Suprapubic skin (tissue), 4 donors: ENCODE measurements at places on chromosomes 11 and 22.

- DNase-seq, result no peak
Observed at GRCh38 chr11:31814176-31814868, 3.2 kb upstream of the PAX6 start.

- no peak for DNase-seq
Observed at GRCh38 chr11:74776546-74776945, 27.9 kb downstream of the RNF169 start.

DNA sequence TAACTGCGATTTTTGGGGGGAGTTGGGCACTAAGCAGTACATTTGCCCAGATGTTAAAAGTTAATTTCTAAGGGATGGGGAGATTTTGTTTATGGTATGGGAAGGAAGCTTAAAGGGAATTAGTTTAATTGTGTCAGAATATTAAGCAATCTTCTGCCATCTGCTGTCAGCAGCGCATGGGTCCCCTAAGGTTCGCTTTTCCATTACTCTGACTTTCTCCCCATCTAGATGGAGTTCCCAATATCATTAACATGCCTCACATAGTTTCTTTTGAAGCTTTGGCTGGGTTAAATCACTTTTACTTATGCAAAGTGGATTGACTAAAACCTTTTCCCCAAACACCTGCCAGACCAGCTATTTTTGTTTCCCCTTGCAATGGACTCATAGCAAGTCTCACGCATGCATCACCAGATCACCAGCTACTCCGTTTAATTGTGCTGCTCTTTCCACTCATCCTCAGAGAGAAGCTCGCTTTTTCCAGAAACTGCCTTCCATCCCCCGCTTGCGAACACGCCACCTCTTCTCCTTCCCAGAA lies 172.7 kb downstream of the FAT3 start:
- DNase-seq, result no peak

DNA sequence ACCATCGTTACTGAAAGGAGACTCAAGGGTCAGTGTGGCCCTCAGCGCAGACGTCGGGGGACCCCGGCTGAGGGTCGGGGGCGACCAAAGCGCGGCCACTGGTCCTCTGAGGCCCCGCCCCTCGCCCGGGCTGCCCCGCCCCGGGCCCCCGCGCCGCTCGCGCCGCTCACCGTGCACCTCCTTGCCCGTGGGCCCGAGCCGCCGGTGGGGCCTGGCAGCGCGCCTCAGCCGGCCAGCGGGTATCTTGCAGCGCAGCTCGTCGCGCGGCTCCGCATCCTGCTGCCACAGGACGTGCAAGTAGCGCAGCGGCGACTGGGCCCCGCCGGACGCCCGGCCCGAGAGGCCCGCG lies 419 bp downstream of the ANKRD54 start:
- peak; percentile 76 for DNase-seq

DNA sequence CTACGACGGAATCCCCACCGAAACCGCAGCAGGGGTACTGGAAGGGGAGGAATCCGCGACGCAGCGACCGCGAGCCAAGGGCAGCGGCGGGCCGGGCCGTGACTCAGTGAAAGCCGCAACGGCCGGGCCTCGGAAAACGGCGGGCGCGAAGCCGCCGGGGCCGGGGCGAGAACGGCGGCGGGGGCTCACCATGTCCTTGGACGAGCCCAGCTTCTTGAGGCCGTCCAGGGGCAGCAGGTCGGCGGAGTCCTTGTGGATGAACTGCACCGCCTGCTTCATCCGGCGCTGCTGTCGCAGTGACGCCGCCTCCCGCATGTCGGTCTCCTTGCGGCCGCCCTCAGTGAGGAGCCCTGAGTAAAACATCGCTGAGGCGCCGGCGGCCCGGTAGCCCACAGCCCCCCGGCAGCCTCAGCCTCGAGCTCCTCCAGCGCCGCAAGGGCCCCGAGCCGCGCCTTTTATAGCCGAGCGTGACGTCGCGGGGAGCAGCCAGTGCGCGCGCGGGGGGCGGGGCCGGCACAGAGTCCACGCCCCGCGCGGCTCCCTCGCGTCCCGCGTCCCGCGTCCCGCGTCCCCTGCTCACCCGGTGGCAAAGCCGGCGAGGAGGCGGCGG lies at the start of gene NRIP3:
Gene NRIP3, minus strand, starts transcription at position 429 of the 610 bp plus-strand sequence. Its CDS starts 66 bp downstream, at position 363.
- peak; percentile 84 for DNase-seq

DNA sequence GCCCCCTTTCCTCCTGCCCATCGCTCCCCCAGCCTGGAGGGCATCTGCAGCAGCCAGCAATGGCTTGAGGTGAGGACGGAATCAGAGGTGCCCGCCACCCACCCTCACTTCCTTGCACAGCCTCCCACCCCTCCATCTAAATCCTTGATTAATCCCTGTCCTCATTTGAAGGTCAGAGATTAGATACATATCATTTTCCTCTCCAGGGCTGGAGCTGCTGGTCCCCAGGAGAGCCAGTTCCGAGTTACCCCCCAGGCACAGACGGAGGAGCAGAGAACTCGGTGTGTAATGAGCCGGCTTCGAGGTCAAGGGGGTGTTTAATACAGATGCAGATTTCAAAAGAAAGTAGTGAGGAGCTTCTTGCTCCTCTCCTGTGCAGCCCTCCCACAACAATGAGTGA lies 542.1 kb downstream of the MN1 start:
- DNase-seq, result no peak

GRCh38 chr11:44601471-44602370 lies 36.3 kb downstream of the CD82 start:
- DNase-seq, result no peak

DNA sequence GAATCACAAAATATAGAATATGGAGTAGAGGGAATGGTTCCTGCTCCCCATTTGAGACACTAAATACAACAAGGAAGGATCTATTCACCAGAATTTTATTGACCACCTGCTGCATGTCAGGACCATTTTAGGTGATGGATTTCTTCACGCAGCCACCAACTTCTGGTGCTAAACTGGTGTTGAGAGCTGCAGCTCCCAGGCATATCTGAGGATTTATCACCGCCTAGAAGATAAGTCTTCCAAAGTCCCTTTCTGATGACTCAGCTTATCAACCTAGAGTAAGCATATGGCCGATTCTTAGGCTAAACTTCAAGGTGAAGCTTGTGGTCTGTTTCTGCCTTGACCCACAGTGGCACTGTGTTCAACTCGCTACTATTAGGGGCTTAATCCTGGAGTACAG lies 6.7 kb downstream of the DDI1 start:
- no peak for DNase-seq

GRCh38 chr11:64330888-64331287 lies 9.1 kb upstream of the CCDC88B start:
- no peak for DNase-seq

- DNase-seq, result no peak
Observed at GRCh38 chr22:17283423-17283822, 64.2 kb upstream of the ADA2 start.

GRCh38 chr11:35932681-35933319 lies 11.1 kb upstream of the LDLRAD3 start:
- DNase-seq, result no peak

GRCh38 chr11:79437278-79437980 lies 3.4 kb downstream of the TENM4 start:
- peak; percentile 74 for DNase-seq

GRCh38 chr22:33952776-33953175 lies 32.5 kb upstream of the LARGE1 start:
- DNase-seq, result no peak

GRCh38 chr11:7430496-7430895 lies 54.8 kb upstream of the OLFML1 start:
- DNase-seq, result no peak

- DNase-seq, result no peak
Observed at GRCh38 chr11:13015753-13016152, 6.6 kb downstream of the RASSF10 start.

GRCh38 chr11:109422870-109423465 lies 978 bp downstream of the C11orf87 start:
- DNase-seq, result no peak

GRCh38 chr11:127971448-127971847 lies 615.9 kb downstream of the ETS1 start:
- DNase-seq, result no peak

GRCh38 chr11:65937766-65938165 lies 7.5 kb upstream of the TSGA10IP start:
- DNase-seq, result no peak

DNA sequence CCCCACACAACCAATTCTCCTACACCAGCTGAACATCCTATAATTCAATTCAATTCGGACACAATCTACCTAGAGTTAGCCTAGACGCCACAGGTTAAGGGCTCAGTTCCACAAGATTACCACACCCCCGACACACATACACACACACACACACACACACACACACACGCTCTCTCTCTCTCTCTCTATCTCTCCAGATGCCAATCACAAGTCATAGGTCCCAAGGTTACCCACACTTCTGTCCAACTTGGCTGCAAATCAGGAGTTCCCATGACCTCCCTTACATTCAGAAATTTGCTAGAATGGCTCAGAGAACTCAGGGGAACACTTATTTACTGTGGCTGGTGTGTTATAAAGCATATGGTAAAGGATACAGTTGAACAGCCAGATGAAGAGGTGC lies 204.0 kb downstream of the DBX1 start:
- no peak for DNase-seq

GRCh38 chr11:125842321-125842948 lies 9.3 kb downstream of the PATE4 start:
- DNase-seq, result no peak

DNA sequence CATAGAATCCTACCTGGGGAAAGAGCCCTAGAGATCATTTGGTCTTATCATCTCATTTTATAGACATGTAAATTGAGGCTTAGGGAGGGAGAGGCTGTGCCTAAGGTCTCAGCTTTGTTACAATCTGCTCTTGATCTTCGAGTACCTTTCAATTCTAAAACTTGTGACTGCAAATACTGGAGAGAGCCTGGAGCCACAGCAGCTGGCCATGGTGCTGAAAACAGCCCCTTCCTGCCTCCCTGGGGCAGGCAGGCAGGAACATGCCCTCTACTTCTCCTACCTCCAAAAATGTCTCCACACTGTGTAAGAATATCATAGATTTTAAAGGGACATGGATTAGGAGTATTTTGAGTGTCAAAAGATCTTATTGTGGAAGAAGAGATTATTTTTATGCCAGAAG lies 52.2 kb downstream of the C22orf42 start:
- DNase-seq, result no peak

DNA sequence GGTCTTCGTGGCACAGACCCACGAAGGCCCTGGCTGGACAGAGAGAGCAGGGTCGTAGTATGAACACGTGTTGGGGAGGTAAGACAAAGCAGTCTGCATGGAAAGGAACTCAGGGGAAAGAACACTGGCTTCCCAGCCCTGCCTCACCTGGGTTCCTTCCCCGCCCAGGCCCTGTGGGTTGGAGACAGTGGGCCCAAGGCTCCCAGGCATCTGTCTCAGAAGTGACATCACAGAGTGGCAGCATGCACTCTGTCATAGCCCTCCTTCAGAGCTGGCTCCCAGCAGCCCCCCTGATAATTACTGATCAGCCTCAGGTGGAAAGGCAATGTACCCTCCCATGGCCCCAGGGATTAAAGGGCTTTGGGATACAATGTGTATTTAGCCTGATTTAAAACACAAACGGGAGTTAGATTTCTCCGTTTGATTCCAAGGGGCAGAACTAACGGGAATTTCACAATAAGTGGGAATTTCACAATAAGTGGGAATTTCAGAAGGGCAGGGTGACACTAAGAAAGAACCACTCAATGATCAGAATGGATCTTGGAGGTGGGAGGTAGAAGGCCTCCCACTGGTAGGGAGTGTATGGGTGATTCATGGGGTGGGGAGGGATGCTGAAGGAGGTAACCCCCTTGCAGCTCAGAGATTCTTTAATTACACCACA lies 65.1 kb downstream of the SLC22A12 start:
- DNase-seq, result no peak

- no peak for DNase-seq
Observed at GRCh38 chr11:109043315-109043714, 378.4 kb downstream of the DDX10 start.

DNA sequence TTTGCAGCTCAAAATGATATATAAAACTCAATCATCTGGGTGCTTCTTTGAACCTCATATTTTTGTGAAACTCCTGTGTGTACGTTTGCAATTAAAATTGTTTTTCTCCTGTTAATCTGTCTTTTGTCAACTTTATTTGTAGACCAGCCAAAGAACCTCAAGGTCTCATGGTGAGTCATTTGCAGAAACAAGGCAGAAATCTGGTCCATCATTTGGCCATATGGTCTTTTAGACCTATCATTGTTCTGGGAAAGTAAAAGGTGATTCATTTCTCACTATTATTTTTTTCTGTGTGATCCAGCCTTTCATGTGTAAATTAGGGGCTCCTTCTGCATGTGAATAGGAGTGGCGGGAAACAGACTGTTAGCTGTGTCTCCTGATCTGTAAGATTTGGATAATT lies 399.1 kb upstream of the DDI1 start:
- no peak for DNase-seq

DNA sequence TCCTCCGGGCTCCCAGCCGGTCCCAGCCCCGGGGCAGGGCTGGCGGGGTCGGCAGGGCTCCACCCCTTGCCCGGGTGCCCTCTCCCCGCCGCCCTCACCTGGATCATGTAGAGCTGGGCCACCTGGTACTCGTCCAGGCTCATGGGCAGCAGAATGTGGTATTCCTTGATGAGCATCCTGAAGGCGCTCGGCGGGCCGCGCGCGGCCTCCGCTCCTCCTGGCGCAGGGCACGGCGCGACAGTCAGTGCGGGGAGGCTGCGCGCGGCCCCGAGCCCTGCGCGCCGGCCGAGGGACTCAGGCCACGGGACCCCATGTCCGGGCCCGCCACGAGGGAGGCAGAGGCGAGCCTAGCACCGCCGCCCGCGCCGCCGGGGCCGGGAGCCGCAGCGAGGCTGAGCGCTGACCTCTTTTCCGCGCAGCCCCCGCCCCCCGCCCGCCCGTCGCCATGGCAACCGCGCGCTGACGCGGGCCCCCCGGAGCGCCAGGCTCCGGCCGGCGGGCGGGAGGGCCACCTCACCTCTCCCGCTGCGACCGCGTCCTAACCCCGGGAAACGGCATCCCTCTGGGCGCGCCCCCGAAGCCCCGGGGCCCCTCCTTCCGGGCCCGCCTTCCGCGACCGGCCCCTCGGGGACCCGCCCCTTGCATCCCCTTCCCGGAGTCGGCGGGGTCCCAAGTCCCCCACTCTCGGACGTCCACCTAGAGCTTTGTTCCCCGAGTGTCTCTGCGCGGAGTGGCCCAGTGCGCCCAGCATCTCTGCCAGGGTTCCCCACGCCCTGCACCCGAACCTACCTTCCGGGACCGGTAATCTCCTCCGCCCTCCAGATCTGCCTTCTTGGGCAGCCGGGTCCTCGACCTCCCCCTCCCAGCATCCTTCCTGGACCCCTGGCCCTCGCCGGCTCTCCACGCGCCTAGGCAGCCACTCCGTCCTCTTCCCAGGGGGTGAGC lies 886 bp downstream of the PITPNM1 start:
- no peak for DNase-seq

- DNase-seq, result no peak
Observed at GRCh38 chr11:62715150-62716130, 8.0 kb downstream of the GNG3 start.

DNA sequence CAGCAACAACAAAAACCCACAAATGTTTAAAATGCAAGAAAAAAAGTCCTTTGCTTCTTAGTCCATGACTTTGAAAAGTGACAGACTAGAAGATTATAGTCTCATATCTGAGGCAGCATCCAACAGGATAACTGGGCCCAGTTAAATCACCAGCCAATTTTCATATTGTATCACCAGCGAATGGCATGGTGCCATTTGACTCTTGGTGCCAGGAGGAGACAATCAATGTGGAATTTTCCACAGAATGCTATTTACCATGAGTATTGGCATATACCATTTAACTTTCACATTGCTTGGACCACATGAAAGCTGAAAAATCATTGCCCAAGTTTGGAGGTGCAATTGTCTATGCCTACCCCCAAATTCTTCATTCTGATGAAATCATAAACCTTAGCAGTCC lies 255.5 kb downstream of the TENM4 start:
- no peak for DNase-seq

- no peak for DNase-seq
Observed at GRCh38 chr22:18970948-18971315, 34.8 kb upstream of the PRODH start.

GRCh38 chr22:25451480-25452114 lies 112.9 kb upstream of the GRK3 start:
- no peak for DNase-seq
